Transverse colon (tissue), 4 donors: ENCODE measurements at places on chromosomes 2 and 18. TPM values are rescaled to one million over a fixed set of nuclear protein-coding genes. Genes with fewer than 3 reads are reported as not detected.
A peak's percentile ranks its signal among the peaks of the same experiment; 100 is the strongest.

DNA sequence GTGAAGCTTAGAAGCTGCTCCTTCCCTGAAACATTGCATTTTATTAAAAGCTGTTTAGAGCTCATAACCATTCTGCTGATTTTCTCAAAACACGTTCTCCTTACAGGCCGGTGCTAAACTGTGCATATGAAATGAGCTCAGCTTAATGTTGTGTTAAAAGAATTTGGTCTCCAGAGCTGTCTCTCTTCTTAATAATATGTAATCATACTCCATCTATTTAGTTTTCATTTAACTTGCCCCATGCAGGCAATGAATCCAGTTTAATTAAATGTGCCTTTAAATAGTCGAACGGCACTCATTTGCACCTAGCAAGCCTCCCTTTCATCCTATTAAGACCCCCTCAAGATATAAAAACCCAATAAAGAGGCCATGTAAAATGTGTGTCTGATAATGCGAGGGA is 76.3 kb downstream of the HNMT start:
- H3K4me1 ChIP-seq, result no peaks in the 10 kb centered on the region
- H3K27me3 ChIP-seq, result no peaks in the 10 kb centered on the region
- no peak overlapping the region for H3K27ac ChIP-seq
- no peak overlapping the region for H3K4me3 ChIP-seq

DNA sequence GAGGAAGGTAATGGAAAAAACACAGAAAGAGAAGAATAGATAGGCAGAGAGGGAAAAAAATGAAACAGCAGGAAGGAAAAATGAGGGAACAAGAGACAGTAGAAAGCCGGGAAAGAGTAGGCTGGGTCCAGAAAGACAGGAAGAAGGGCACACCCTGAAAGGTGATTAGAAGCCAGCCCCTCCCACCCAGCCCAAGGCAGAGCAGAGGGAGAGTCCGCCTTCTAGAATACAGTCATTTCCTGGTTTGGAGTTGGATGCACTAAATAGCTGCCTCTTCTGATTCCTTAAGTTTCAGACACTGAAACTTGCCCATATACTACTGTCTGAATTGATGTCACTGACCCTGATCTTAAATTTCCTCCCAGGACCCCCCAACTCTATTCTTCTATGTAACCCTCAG is 17.9 kb upstream of the DSG3 start:
- no peak overlapping the region for H3K4me3 ChIP-seq
- H3K27ac ChIP-seq, result peak overlapping the region; percentile 68
- DNase-seq, result peak; percentile 65
- peaks cover 4% of the 10 kb centered on the region for H3K4me1 ChIP-seq

GRCh38 chr2:136210455-136210805 is 92.5 kb upstream of the CXCR4 start:
- H3K27me3 ChIP-seq, result no peaks in the 10 kb centered on the region
- H3K36me3 ChIP-seq, result no peaks in the 10 kb centered on the region
- DNase-seq, result no peak

DNA sequence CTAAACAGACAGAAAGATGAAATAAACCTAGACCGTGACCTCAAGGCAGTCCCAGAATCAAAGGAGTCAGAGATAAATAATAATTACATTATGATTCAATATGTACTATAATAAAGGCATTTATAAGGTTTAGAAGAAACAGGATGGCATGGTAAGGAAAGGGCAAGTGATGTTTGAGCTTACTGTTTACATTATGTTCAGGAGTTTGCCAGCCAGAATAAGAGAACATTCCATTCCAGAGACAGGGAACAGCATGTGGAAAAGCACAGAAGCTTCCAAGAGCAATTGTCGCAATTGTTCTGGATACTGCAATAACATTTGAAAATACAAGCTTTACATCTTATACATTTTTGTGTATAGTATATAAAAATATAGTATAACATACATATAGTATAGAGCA is 50.0 kb upstream of the FRZB start:
- H3K4me3 ChIP-seq, result no peak overlapping the region
- DNase-seq, result no peak
- H3K27me3 ChIP-seq, result no peaks in the 10 kb centered on the region
- H3K36me3 ChIP-seq, result no peaks in the 10 kb centered on the region

- no peak overlapping the region for H3K4me3 ChIP-seq
- no peaks in the 10 kb centered on the region for H3K36me3 ChIP-seq
- no peak overlapping the region for H3K27ac ChIP-seq
- no peaks in the 10 kb centered on the region for H3K4me1 ChIP-seq
Observed at GRCh38 chr18:50527636-50528307, 32.1 kb upstream of the MAPK4 start.

- DNase-seq, result no peak
- H3K4me1 ChIP-seq, result no peaks in the 10 kb centered on the region
- no peak overlapping the region for H3K4me3 ChIP-seq
- H3K27ac ChIP-seq, result no peak overlapping the region
- peaks cover 6% of the 10 kb centered on the region for H3K27me3 ChIP-seq
Observed at GRCh38 chr2:44009136-44009735, 13.4 kb upstream of the LRPPRC start.

DNA sequence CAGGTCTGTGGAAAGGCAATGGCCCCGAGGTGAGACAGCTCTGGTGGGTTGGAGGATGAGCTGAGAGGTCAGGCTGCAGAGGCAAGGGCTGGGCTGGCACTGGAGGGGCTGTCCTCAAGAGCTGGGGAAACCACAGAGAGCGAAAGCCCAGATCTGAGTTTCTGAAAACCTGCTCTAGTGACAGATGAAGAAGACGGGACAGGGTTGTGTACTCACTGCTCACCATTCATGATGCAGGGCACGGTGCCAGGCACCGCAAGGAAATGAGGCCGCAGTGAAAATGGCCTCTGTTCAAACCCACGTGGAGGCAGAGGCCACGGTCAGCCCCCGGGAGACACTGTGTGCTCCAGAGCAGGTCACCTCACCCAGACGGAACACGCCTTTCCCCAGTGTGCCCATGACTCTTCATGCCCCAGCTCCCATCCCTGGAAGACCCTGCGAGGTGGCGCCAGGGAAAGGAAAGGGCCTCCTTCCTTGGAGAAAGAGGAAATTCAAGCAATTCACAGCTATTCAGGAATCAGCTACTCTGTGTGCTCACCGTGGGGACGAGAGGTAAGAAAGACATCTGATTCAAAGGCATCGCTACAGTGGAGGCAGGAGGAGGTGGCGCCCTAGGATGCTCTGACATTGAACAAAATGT is 24.3 kb upstream of the ID2 start:
- H3K4me3 ChIP-seq, result no peak overlapping the region
- no peaks in the 10 kb centered on the region for H3K36me3 ChIP-seq
- no peaks in the 10 kb centered on the region for H3K27me3 ChIP-seq
- H3K27ac ChIP-seq, result no peak overlapping the region

DNA sequence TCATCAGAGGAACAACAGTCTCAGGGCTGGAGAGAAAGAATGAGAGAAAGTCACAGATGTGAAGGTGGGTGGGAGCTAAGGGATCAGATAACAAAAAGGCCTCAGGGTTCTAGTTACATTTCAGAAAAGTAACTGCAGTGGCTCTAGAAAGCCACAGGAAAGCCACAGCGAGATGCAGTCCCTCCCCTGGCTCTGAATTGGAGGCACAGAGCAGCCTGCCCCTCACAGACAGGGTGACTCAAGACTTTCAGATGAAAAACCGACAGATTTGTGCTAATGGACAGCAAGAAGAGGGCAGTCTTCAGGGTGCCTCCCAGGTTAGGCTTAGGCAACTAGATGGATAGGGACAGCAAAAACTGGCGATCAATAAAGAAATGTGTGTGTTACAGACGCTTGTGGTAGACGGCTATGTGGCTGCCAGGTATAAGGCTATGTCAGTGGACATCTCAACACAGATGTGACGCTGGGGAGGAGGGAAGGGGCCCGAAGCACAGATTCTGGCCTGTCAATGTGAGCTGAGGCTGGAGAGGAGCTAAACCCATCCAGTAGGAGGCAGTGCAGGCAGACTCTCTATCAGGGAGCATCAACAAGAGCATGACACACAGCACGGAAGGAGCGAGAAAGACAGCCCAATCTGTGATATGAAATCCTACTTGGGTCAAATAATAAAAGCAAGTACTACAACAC is 26.2 kb downstream of the UNC50 start:
- DNase-seq, result no peak
- no peak overlapping the region for H3K27ac ChIP-seq
- H3K27me3 ChIP-seq, result no peaks in the 10 kb centered on the region
- no peak overlapping the region for H3K4me3 ChIP-seq
- H3K36me3 ChIP-seq, result peaks cover 43% of the 10 kb centered on the region
- no peaks in the 10 kb centered on the region for H3K4me1 ChIP-seq

GRCh38 chr2:24432735-24433134 is 58.3 kb upstream of the NCOA1 start:
- H3K4me3 ChIP-seq, result no peak overlapping the region
- peaks cover 16% of the 10 kb centered on the region for H3K4me1 ChIP-seq
- H3K27ac ChIP-seq, result no peak overlapping the region
- no peak for DNase-seq

GRCh38 chr2:128091726-128092080 is 703 bp downstream of the UGGT1 start:
- peak overlapping the region; percentile 86 for H3K27ac ChIP-seq
- H3K4me3 ChIP-seq, result peak overlapping the region; percentile 63
- peak; percentile 9 for DNase-seq
- H3K27me3 ChIP-seq, result no peaks in the 10 kb centered on the region
- H3K4me1 ChIP-seq, result peaks cover 11% of the 10 kb centered on the region

- peak overlapping the region; percentile 83 for H3K27ac ChIP-seq
- H3K27me3 ChIP-seq, result no peaks in the 10 kb centered on the region
- H3K36me3 ChIP-seq, result no peaks in the 10 kb centered on the region
- H3K4me3 ChIP-seq, result no peak overlapping the region
- no peak for DNase-seq
- H3K4me1 ChIP-seq, result peaks cover 27% of the 10 kb centered on the region
Observed at GRCh38 chr2:43107679-43108078, 118.7 kb downstream of the ZFP36L2 start.

DNA sequence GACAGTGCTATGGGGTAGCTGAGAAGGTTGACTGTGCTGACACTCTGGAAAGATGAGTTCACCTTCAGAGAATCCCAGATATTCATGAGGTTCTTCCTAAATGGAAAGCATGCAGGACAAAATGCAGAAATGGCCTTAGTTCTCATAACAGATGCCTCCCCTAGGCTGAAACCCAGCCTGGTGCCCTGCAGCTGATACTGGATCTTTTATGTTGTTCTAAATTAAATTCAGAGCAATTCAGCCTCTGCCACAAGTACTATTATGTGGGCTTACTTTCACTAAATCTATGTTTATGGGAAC is 172.0 kb upstream of the SERPINE2 start:
- no peaks in the 10 kb centered on the region for H3K27me3 ChIP-seq
- no peaks in the 10 kb centered on the region for H3K36me3 ChIP-seq
- no peak overlapping the region for H3K27ac ChIP-seq
- H3K4me1 ChIP-seq, result no peaks in the 10 kb centered on the region

DNA sequence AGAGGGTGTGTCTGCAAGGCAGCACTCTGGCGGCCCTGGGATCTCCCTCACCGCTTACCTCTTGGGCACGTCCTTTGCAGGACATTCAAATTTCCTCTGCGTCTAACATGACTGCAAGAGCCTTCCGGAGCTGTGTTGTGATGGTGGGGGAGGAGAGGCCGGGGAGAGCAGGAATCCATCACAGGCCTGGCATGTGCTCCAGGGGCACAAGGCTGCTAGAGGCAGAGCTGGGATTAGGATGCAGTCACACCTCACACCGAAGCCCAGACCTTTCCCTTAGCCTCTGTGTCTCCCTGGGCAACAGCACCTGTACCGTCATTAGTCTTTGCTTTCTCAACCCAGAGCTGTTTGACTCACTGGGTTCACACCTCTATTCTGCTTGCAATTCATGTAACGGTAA is 111.3 kb downstream of the CMPK2 start:
- no peaks in the 10 kb centered on the region for H3K4me1 ChIP-seq
- no peak for DNase-seq
- no peaks in the 10 kb centered on the region for H3K36me3 ChIP-seq
- H3K27ac ChIP-seq, result no peak overlapping the region
- H3K27me3 ChIP-seq, result no peaks in the 10 kb centered on the region

GRCh38 chr2:44778221-44778654 is 163.3 kb upstream of the SIX3 start:
- DNase-seq, result no peak
- no peak overlapping the region for H3K27ac ChIP-seq
- peaks cover 5% of the 10 kb centered on the region for H3K4me1 ChIP-seq
- H3K4me3 ChIP-seq, result no peak overlapping the region

GRCh38 chr2:99397266-99397920 is 60.2 kb downstream of the EIF5B start:
- H3K4me3 ChIP-seq, result no peak overlapping the region
- no peak for DNase-seq
- H3K27ac ChIP-seq, result no peak overlapping the region
- no peaks in the 10 kb centered on the region for H3K27me3 ChIP-seq

DNA sequence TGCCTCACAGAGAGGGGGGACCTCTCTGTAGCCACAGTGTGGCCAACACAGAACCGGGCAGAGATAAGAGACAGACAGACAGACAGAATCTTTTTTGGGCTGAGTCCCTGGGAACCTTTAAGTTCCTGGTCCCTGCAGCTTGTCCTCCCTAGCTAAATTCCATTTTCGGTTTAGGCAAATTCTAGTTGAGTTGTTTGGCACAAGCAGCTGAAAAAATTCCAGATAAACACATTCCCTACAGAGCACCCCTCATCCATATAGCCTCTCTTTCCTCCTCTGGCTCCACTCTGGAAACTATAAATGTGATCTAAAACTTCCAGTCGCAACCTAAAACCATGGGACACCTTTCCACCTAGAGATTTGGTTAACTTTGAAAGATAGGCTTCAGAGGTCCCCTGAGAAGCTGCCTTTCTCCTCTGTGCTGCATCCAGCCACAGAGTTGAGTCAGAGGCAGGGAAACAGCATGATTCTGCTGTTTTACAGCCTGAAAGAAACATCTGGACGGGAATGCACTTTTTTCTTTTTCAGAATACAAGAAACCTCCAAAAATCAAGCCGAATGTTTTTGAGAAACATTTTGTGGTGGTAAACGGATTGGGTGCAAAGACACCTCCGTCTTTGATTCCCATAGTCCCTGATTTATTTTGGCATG is 30.9 kb downstream of the SLC4A3 start:
- peaks cover 21% of the 10 kb centered on the region for H3K27me3 ChIP-seq
- no peaks in the 10 kb centered on the region for H3K4me1 ChIP-seq
- no peak overlapping the region for H3K27ac ChIP-seq
- no peak overlapping the region for H3K4me3 ChIP-seq
- H3K36me3 ChIP-seq, result no peaks in the 10 kb centered on the region

DNA sequence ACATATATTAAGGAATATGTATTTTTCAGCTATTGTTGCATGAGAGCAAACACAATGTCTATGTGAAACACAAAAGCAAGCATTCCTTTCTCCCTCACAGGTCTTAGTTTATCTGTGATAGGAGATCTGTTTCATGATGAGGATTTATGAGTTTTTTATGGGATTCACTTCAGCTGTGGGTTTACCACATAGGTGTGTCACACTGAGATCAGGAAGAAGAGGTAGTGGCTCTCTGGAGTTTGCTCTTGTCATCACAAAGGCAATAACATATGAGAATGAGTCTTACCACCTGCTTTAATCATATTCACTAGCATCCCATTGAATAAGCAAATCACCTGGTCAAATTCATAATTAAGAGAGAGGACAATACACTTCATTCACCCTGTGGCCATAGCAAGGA is 960.3 kb upstream of the SLC39A10 start:
- no peaks in the 10 kb centered on the region for H3K4me1 ChIP-seq

GRCh38 chr18:74609535-74609934 is 11.9 kb downstream of the ZNF407 start:
- no peaks in the 10 kb centered on the region for H3K4me1 ChIP-seq
- H3K36me3 ChIP-seq, result no peaks in the 10 kb centered on the region
- DNase-seq, result no peak
- H3K4me3 ChIP-seq, result no peak overlapping the region

The RESP18 gene
- total RNA-seq, result not detected

The SERPINB4 gene
- total RNA-seq, result not detected

The APCDD1 gene
- total RNA-seq, result 10.0 TPM

The ABCG5 gene
- total RNA-seq, result not detected

The VAMP5 gene
- total RNA-seq, result 9.4 TPM

The ASXL3 gene
- total RNA-seq, result 0.75 TPM

The PCARE gene
- total RNA-seq, result under 0.01 TPM

The NOSTRIN gene
- total RNA-seq, result 51.2 TPM

The IL37 gene
- total RNA-seq, result not detected
